ENCODE measurements at places on chromosomes 12 and 14.

GRCh38 chr14:67050896-67051295, 138.3 kb upstream of the GARIN2 start:
- DNase-seq: no peak

GRCh38 chr14:100982353-100982752, 78.8 kb upstream of the RTL1 start:
- DNase-seq: no peak

GRCh38 chr12:75979181-75979580, 52.4 kb downstream of the PHLDA1 start:
- DNase-seq: peak; percentile 7

DNA sequence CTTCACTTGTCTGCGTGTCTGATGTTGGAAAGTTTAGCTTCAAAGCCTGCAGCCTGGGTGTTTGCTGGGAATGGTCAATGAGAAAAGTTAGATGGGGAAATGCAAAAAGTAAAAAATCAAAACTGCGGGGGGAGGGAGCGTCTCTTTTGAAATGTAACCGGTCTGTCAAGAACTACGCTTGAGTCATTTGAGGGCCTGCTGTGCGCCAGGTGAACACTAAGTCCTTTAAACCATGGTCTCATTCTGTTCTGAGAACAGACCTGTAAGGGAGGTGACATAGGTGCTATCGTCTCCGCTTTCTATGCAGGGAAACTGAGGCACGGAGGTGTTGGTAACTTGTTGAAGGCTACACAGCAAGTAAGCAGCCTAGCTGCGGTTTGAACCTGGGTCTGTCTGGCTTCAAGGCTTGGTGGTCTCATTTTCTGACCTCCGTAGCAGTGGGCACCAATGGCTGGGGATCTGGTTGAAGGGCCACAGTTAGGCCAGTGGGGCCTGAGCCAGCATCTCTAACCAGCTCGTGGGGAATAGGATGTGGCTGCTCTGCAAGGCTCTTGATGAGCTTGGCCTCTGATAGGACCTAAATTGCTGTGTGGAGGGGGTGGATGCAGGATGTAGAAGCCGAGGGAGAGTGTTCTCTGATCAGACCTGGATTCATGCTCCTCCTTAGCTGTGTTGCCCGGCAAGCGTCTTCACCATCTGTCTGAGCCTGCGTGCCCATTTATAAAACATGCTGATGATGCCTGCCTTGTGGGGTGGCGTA, 41.5 kb downstream of the KCTD10 start:
- DNase-seq: no peak

- DNase-seq: no peak
Measured at GRCh38 chr12:104138797-104139152, 765 bp upstream of the NFYB start.

GRCh38 chr12:116339800-116340371, 62.4 kb upstream of the MED13L start:
- DNase-seq: no peak

DNA sequence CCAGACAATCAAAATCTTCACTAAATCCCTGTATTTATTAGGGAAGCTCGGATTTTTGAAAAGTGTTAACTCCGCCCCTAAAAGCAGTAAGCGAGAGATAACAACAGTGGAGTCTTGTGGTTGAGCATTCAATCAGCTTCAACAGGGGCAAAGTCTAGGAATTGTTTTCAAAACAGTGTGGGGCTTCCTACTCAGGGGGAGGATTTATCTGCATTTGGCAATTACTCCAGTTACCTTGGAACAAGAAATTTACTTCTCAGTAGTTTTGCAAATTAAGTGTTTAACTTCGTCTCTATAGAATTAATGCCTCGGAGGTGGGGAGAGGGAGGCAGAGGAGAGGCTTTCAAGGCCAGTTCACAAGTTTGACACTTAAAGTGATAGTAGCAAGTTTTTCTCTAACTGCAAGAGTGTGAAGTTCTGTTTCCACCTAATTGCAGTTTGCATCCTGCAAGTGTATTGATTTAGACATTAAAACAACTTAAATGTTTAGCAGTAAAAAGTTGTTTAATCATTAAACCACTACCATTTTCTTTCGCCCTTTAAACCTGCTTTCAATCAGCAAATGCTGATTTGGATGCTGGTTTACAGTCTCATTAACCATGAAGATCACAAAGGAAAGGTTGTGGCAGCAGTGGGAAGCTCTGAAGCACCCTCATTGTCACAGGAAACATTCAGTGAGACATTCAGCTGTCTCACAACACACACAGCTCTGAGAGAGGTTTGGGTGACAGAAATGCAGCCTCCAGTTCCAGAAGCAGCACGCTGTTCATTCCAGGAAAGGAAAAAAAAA, 102.0 kb downstream of the HMGA2 start:
- no peak for DNase-seq

GRCh38 chr12:2489275-2489674, 305.5 kb upstream of the FKBP4 start:
- no peak for DNase-seq

- DNase-seq: no peak
Measured at GRCh38 chr12:64752833-64753238, 6.4 kb downstream of the GNS start.

GRCh38 chr14:103391048-103391447, 5.8 kb downstream of the MARK3 start:
- peak; percentile 24 for DNase-seq

- no peak for DNase-seq
Measured at GRCh38 chr14:92607702-92608429, 94.3 kb downstream of the RIN3 start.

- DNase-seq: no peak
Measured at GRCh38 chr12:114957225-114957624, 273.2 kb upstream of the TBX3 start.

GRCh38 chr12:127559349-127560040, 707.5 kb upstream of the TMEM132C start:
- peak; percentile 9 for DNase-seq

GRCh38 chr14:100237735-100238418, 1.1 kb upstream of the YY1 start:
- no peak for DNase-seq

- DNase-seq: no peak
Measured at GRCh38 chr12:97513950-97514349, 51.3 kb downstream of the RMST start.

DNA sequence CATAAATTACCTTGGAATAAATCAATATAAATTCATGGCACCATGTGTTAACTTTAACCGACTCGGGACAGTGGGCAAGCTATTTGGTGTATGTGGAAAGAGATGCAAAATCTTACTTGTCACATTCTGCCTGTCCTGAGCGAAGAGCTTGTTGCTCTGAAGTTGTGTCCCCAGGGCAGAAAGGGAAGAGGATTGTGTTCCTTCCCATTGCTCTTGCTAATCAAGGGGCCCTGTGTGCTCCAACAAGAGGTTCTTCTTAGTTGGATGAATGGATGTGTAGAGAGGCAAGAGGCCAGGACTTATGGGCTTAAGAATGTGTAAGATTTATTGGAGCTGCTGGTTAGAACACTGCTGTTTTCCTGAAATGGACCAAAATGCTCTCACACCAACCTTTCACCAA, 36.5 kb upstream of the FRS2 start:
- DNase-seq: no peak

DNA sequence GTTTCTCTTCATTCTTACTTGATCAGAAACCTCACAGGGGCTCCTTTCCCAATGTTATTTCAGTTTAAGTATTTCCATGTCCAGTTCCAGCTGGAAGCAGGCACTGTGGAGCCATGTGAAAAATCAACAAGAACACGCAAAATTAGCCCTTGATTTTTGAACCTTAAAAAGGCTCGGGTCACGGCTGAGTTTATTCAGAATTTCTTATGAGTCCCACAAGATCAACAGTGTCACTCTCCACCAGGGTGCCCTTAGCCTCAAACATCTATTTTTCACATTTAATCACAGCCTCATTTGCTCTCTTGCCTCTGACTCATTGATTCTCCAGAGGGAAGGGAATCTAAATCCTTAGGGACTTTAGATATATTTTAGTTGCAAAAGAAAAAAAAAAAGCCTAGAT, 157.7 kb upstream of the AVPR1A start:
- no peak for DNase-seq

- no peak for DNase-seq
Measured at GRCh38 chr12:122886851-122887818, 8.8 kb downstream of the VPS37B start.

GRCh38 chr14:73785834-73786635, 65.6 kb upstream of the PTGR2 start:
- DNase-seq: peak; percentile 52

DNA sequence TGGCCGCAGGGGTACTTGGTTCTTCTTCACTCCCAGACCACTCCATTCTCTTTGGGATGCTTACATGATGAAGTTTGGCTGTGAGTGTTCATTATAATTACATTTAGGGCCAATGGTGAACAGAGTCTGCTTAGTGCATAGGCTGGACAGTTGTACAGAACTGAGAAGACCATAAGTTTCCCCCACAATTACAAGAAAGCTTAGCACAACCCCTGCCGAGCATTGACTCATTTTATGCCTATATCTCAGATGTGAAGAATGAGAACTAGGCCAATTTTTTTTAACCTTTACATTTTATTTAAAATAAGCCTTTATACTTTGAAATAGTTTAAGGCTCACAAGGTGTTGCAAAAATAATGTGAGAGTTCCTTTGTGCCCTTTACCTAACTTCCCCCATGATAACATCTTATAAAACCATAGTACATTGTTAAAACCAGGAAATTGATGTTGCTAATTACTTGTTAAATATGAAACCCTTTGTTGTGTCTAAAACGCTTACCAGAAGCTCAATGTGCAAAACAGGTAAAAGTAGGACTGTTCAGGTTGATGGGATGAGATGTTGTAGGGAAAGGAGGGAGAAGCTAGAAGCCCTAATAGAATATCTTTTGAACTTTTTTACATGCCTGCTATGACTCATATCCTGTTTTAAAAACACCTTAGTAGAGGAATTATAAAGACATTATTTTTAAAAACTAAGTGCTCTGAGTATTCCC, 47.2 kb downstream of the ALDH1L2 start:
- no peak for DNase-seq

DNA sequence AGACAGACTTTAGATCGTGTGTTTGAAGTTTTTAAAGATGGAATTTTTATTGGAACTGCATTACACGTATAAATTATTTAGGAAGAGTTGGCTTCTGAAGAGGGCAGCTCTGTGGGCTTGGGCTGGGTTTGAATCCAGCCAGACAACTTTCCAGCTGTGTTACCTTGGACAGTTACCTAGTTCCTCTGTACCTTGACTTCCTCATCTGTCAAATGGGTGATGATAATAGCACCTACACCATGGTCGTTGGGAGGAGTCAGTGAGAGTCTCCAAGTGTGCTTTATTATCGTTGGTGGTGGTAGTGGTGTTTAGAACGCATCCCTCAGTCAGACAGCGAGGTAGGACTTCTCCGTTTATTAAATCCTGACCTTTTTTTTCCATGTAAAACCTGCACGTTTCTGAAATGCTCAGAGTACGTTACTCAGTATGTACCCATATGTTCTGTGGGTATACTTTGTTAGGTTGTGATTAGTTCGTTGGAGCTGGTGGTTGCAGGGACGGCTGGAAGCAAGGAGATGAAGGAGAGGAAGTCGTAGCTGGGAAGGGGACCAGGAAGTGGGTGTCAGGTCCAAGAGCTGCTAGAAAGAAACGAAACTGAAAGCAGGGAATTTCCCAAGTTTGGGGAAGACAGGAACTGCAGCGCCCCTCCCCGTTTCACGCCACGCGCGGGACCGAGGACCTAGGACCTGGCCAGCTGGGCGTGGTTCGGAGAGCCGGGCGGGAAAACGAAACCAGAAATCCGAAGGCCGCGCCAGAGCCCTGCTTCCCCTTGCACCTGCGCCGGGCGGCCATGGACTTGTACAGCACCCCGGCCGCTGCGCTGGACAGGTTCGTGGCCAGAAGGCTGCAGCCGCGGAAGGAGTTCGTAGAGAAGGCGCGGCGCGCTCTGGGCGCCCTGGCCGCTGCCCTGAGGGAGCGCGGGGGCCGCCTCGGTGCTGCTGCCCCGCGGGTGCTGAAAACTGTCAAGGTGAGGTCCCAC, at the start of gene OAS3:
OAS3 (plus strand) TSS at position 734 of the 979 bp plus-strand sequence; CDS start at position 791, 57 bp downstream.
- peak; percentile 64 for DNase-seq

DNA sequence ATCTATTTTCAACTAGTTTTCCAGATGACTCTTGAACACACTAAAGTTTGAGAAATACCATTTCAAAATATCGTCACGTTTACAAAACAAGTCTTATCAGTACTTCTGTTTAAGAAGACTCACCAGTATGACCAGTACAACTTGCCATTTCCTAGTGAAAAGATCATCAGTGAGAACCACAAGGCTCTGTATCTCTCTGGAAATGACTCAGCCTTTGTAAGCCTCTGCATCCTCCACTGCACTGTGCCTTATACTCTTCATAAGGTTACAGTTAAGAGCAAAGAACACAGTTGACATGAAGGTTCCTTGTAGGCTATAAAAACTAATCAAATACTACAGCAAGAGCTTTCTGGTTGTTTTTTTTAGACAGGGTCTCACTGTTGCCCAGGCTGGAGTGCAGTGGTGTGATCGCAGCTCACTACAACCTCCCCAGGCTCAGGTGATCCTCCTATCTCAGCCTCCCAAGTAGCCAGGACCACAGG, 5.7 kb upstream of the VTI1B start:
- DNase-seq: no peak

GRCh38 chr12:51811203-51812202, 37.0 kb downstream of the FIGNL2 start:
- no peak for DNase-seq

DNA sequence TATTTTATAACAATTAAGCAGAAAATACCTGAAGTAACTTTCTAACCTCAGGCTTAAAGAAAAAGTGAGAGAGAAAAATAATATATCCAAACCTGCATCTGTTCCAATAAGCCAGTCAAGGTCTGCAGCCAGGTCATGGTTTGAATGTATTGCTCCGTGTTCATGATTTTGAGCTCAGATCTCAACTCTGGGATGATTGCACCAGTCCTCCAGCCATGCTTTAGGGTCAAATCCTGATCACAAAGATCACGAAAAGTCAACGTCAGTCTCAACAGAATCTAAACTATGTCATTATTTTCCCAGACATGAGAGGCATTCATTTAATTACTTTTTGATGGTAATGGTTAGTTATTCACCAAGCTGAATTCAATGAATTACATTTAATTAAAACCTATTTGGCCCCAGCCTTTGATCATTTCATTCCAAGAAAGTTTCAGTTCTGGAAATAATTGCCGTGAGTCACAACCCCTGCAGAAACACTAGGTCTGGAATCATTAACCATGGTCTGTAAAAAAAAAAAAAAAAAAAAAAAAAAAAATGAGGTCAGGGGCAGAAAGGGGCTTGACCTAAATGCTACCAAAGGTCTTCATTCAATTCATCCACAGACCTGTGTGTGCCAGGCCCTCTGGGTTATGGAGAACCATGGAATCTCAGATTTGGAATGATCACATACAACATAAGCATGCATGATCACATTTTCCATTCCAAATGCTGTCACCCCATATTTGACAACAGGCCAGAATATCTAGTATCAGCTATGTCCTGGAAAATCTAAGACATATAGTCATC, 55.6 kb downstream of the NT5DC3 start:
- no peak for DNase-seq
